ENCODE measurements at places on chromosomes 2 and 18. TPM values are rescaled to one million over a fixed set of nuclear protein-coding genes. Genes with fewer than 3 reads are reported as not detected.

Gene ABCB11
- not detected for total RNA-seq

Gene DSEL
- 25.8 TPM for total RNA-seq

DNA sequence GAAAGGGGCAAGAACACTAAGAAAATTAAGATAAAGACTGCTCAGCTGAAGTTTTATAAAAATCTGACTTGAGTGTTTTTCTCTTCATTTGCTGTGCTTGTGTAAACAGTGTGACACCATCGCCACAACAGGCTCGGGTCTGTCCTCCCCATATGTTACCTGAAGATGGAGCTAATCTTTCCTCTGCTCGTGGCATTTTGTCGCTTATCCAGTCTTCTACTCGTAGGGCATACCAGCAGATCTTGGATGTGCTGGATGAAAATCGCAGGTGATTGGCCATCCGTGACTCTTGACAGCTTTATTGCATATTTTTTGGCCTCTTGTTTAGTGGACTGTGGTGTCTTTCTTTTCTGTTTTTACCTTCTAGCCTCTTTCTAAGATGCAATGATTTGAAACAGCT is 22.1 kb downstream of the MFF start:
- no peak for DNase-seq

DNA sequence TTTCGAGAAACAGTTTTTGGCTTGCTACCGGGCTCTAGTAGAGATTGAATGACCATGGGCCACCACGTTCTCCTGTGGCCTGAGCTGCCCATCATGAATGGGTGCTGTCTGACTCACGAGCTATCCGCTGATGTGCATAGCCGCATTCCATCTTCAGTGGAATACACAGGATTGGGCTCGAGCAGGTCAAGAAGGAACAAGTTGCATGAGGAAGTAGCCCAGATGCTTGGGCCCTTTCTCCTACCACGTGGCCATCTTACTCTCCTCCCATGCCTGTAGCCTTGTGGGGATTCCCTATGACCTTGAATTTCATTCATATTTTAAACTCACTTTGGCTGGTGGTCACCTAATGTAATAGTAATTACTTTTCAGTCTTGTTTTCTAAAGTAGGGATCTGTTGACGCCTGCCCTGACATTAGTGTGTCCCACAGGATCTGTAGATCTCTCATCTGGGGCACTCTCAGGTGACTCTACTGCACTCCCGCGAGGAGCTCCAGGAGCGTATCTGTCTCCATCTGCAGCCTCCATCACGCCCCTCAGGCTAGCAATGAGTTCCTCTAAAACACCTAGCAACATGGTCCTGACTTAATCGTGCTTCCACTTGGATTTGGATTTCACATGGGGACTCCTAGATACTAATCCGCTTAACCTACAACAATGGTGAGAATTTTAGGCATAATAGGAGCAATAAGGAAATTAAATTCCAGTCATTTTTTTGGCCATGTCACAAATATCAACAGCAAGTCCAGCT is 67.8 kb downstream of the PSMG2 start:
- no peak for DNase-seq

- no peak for DNase-seq
These were observed 22.5 kb upstream of the NEB start for GRCh38 chr2:151756820-151757219.

- no peak for DNase-seq
These were observed 100.3 kb downstream of the RAB3GAP1 start for GRCh38 chr2:135152361-135152760.

Gene ACMSD
- total RNA-seq = not detected

Gene C1GALT1C1L
- 3.9 TPM for total RNA-seq

Gene MRO
- 1.2 TPM for total RNA-seq

GRCh38 chr2:199716807-199717586 is 134.0 kb downstream of the FTCDNL1 start:
- peak; percentile 75 for DNase-seq

DNA sequence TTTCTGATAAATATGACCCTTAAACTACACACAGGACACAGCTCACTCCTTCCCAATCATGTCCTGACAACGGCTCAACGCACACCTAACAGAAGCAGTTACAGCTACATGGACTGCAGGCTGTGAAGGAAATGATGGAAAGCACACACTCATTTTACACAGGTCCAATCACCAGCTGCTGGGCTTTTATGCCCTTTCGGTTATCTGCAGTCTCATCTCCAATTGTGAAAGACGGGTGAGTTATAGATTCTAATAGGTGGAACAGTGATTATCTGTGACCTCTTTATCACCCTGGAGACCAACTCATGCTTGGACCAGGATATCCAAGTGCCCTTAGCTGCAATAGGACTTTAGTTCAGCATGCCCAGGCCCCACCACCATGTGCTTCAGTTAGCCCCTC is 110.4 kb upstream of the CREB1 start:
- no peak for DNase-seq

DNA sequence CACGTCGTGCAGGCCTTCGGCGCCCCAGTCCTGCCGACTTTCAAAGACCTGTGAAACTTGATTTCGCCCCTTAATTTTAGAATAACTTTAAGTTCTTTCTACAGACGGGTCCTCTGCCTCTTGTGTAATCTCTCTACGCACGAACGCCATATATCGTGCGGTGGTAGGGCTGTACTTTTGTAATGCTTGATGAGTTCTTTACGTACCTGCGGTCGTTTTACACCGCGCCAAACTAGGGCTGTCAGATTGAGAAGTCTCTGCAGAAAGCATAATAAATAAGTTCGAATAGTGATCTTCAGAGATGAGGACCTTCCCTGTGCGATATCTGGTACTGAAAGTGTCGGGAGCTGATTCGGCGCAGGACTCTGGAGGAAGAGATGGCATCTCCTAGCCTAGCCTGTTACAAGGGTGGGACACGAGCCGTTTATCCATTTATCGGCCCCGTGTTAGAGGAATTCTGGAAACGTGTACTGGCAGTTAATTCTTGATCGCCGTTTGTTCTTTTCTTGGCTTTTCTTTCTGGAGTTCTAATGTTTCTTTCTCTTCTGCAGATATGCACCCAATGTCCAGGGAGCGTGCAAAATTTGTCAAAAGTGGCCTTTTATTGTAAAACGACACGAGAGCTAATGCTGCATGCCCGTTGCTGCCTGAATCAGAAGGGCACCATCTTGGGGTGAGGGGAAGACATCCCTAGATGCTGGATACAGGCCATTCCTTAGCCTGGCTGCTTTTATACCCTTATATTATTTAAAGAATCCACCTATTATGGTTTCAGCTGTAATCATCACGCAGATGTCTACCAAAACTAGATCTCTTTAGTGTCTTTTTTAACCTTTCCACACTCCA is 781 bp upstream of the SLC5A6 start:
- DNase-seq = no peak

Gene RBM44
- not detected for total RNA-seq

GRCh38 chr18:22293417-22293816 is 124.0 kb downstream of the GATA6 start:
- no peak for DNase-seq

DNA sequence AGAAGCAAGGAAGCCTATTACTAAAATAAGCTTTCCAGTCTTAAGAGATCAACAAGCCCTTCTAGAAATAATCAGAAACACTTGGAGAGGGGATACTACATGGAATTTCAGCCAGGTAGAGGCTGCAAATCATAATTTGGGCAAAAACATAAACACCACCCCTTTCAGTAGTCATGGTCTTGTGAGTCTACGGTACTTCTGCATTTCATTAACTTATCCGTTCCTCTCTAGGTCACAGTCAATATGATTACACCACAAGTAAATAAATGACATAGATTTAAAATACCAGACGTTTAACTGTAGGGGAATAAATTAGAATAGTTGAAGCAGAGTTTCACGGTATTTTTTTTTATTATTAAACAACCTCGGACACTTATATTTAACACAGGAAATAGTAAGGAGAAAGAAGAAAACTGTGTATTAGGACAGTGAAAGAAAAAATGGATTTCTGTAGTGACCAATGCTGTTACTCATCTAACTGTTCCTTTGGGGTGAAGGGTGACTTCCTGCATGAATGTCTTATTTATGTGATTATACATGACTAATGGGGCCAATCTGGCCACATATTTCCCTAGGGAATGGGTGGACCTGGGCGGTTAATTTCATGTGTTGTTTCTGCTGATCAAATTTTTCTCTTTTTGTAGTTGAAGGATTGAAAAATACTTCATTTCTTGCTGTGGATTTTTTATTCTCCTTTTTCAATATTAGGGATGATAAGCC is 456.6 kb upstream of the UBE2E3 start:
- peak; percentile 51 for DNase-seq

- DNase-seq = no peak
These were observed 357.5 kb upstream of the ID2 start for GRCh38 chr2:8324164-8324856.

DNA sequence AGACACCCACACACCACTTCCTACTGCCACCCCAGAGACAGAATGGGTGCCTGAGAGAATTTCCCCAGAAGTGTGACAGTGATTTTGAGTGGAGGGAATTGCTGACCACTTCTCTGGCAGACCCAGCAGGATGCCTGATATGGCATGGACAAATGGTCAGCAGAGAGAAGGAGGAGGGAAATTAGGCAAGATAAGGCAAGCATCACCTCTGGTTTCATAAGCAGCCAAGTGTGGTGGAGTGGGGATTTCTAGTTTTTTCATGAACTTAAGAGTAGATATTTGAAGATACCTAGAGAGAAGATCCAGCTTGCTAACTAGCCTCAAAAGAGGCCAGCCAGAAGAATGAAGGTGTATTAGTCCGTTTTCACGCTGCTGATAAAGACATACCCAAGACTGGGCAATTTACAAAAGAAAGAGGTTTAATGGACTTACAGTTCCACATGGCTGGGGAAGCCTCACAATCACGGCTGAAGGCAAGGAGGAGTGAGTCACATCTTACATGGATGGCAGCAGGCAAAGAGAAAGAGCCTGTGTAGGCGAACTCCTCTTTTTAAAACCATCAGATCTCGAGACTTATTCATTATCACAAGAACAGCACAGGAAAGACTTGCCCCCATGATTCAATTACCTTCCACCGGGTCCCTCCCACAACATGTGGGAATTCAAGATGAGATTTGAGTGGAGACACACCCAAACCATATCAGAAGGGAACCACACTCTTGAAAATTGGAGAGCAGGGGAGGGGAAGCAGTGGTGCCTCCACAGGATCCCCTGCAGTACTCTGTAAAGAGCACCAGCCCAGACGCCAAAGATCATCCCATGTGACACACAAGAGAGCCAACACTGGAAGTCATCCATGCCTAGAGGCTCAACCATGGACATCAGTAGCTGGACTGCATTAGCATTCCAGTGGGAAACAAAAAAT is 64.2 kb downstream of the RBM43 start:
- DNase-seq = no peak

DNA sequence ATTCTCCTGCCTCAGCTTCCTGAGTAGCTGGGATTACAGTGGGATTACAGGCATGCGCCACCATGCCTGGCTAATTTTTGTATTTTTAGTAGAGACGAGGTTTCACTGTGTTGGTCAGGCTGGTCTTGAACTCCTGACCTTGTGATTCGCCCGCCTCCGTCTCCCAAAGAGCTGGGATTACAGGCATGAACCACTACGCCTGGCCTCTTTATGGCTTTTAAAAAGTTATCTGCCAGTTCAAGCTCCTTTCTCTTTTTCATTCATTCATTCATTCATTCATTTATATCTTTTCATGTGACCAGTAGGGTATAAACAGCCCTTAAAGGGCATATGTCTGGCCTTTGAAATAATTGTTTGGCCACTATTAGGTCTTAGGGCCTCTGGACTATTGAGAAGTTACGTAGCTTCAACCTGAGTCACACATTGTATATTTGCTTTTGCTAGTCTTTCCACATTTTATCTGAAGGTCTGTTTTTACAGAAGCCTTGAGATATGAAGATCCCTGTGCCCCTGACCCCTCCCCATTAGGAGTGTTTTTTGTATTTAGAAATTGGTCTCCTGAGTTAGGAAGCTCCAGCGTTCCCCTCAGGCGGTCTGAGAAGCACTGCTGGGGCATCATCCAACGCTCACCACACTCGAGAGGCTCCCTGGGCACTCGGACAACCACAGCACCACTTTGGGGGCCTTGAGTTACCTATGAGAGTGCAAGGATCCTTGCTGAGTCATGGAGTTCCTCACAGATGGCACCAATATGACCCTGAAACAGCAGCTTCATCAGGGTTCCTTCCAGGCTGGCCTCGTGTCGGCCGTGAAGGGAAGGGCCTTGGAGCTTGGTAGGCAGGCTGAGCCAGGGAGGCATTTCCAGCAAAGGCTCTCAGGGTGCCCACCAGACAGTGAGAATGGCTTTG is 21.8 kb downstream of the FZD5 start:
- peak; percentile 29 for DNase-seq

Gene FSIP2
- total RNA-seq = under 0.01 TPM

DNA sequence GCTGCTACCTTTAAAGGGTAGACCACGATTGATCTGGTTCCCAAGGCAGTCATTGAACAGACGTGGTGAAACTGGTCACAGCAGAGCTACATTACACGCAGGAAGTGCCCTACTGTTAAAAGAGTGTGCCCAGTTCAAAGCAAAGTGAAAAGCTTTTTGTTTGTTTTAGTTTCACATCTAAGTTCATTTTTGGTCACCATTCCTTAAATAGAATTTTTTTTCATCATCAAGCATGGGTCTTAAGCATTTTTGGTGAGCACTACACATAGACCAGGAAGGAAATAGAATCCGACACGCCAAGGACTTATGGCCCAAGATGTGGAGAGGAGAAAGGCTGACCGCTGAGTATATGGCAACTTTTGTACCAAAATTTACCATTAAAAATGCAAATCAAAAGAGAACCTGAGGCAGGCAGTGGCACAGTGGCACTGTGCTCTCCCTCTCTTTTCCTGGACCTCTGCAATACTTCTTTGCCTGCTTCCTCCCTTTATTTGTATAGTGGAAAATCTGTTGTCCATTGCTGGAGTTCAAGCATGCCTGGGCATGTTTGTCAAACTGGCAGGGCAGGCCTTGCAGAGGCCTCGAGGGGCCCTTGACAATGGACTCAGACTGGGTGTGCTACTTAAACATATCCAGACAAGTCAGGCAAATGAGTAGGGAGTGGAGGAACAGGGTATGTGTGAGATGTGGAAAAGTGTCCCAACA is 42.6 kb upstream of the HNRNPA3 start:
- no peak for DNase-seq

DNA sequence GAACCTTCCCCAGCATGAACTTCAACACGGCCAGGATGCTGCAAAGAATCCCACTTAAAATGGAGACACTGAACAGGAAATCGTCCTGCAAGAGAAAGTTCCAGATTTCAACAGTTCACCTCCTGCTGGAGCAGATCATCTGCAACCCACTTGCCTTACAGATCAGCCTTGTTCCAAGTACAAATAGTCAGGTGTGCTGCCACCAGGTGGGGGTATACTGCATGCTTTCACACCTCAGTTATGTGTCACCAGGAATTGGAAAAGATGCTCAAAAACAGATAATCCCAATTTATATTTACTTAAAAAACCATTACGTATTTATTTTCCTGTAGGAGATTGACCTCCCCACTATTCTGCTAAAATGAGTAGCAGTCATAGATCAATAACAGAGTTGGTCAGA is 212.3 kb downstream of the MGAT5 start:
- peak; percentile 36 for DNase-seq

Gene MRPL30
- 49.6 TPM for total RNA-seq

Gene ANKRD23
- 0.58 TPM for total RNA-seq
